ENCODE measurements at places on chromosomes 1 and 21.

GRCh38 chr1:161119092-161119903, 1.4 kb downstream of the NIT1 start:
- H3K36me3 ChIP-seq = 0 out of 2 replicates have a peak, but pooled peaks cover 5% of the 10 kb centered on the region
- H3K4me3 ChIP-seq = peak overlapping the region; percentile 91
- peak overlapping the region; percentile 13 for H3K27ac ChIP-seq
- peaks cover 28% of the 10 kb centered on the region for H3K4me1 ChIP-seq
- DNase-seq = peak; percentile 80
- H3K27me3 ChIP-seq = no peaks in the 10 kb centered on the region

GRCh38 chr1:143735764-143736461, 235.9 kb downstream of the FAM72C start:
- no peaks in the 10 kb centered on the region for H3K4me1 ChIP-seq
- no peak for DNase-seq
- no peak overlapping the region for H3K4me3 ChIP-seq

DNA sequence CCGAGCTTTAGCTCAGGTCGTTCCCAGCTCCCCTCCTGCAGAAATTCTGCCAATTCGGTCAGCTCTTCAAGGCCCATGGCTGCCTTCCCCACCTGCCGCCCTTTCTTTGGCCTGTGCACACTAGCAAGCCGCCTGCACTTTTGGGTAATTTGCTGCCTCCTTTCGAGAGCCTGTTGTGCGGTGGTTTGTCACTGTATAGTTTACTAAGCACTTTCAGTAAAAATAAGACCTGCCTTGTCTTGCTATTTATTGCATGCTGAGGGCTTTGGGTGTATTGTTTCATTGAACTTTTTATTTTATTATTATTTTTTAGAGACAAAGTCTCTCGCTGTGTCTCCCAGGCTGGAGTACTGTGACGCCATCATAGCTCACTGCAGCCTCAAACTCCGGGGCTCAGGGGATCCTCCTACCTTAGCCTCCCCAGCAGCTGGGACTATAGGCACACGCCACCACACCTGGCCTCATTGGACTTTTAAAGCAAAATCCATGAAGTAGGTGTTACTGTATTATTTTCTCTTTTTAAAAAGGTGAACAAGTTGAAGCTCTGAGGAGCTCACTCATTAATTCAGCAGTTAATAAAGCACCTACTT, 1.1 kb upstream of the FABP3 start:
- no peak overlapping the region for H3K4me3 ChIP-seq
- no peak overlapping the region for H3K27ac ChIP-seq
- no peaks in the 10 kb centered on the region for H3K27me3 ChIP-seq

DNA sequence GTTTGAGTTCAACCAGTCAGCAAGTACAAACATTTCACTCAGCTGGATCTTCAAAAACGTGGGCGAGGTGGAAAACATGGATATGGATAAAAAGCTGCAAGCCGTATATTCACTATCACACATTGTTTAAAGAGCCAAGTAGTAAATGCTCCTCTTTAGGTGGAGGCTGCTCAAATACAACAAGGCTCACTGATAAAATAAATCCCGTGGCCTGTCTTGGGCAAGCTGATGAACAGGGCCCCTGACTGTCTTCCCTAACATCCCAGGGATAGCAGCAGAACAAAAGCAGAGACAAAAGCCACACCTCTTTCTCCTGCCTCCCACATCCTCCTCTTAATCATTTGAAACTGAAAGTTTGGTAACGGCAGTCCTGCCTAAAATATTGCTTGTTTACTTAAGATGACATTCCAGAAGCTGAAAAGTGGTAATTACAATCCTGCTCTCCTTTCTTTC, 357.7 kb downstream of the TTLL7 start:
- H3K4me3 ChIP-seq = no peak overlapping the region
- DNase-seq = no peak
- H3K4me1 ChIP-seq = no peaks in the 10 kb centered on the region
- H3K36me3 ChIP-seq = no peaks in the 10 kb centered on the region

GRCh38 chr1:198443365-198444233, 96.9 kb downstream of the ATP6V1G3 start:
- DNase-seq = no peak
- no peaks in the 10 kb centered on the region for H3K36me3 ChIP-seq
- no peaks in the 10 kb centered on the region for H3K27me3 ChIP-seq
- H3K4me1 ChIP-seq = peaks cover 1% of the 10 kb centered on the region
- no peak overlapping the region for H3K27ac ChIP-seq
